Cerebellum (tissue), 4 donors: ENCODE measurements at places on chromosomes 12 and 14.

DNA sequence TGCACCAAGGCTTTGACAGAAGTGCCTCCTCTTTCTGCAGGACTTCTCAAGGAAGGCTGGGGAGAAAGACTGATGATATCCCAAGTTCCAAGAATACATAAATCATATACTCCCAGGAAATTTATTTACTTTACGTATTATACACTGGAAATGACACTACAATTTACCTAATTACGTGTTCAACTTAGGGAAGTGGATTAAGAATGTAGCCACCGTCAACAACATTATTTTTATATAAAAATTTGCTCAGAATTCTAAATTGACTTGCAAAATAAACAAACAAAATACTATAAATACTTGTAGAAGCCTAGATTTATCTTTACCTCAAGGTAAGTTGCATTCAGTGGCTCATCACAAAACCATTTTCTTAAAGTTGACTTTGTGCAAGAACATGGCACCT, 18.9 kb downstream of the TSPAN19 start:
- DNase-seq, result no peak

- DNase-seq, result peak; percentile 79
Measured at GRCh38 chr12:116361414-116362223, 84.1 kb upstream of the MED13L start.

DNA sequence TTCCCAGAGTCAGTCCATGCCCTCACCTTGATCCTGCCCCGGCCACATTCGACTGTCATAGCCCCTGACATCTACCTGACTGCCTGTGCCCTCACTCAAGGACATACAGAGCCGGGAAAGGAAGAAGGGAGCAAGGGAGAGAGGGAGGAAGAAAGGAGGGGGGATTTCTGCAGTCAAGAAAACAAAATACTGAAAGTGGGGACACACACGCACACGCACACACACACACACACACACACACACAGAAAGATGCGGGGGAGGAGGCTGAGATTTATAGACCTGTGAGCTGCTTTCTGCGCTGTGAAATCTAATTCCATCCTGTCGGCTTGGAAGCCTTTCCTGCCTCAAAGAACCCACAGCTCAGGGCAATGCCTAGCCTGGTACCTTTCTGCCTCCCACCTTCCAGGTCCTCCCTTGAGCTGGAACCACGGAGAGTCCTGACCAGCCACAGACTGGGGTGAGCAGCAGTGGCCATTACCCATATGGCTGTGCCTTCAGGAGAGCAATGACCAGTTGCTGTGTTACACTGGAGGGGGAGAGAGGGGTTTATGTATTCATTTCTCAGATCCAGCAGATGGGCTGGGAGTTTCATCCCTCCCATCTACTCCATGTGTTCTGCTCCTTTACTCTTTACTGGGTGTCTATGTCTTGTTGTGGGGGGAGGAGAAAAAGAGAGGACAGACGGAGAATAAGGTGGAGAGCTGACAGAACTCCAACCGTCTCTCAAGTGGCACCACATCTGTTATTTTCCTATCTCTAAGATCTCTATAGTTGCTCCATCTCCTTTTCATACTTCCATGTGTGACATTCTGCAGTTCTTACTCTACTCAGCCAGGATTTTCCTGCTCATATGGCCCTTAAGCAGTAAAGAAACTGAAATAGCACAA, 12.9 kb downstream of the C14orf93 start:
- no peak for DNase-seq

GRCh38 chr12:130097798-130098255, 64.4 kb upstream of the FZD10 start:
- peak; percentile 28 for DNase-seq

GRCh38 chr12:29879606-29880308, 96.0 kb upstream of the TMTC1 start:
- DNase-seq, result no peak

GRCh38 chr12:5480938-5481303, 49.0 kb downstream of the NTF3 start:
- no peak for DNase-seq

- peak; percentile 11 for DNase-seq
Measured at GRCh38 chr14:95098984-95099599, 58.2 kb downstream of the DICER1 start.

- no peak for DNase-seq
Measured at GRCh38 chr12:89893972-89894706, 185.5 kb upstream of the ATP2B1 start.

GRCh38 chr14:47590767-47591495, 84.5 kb downstream of the MDGA2 start:
- DNase-seq, result no peak

DNA sequence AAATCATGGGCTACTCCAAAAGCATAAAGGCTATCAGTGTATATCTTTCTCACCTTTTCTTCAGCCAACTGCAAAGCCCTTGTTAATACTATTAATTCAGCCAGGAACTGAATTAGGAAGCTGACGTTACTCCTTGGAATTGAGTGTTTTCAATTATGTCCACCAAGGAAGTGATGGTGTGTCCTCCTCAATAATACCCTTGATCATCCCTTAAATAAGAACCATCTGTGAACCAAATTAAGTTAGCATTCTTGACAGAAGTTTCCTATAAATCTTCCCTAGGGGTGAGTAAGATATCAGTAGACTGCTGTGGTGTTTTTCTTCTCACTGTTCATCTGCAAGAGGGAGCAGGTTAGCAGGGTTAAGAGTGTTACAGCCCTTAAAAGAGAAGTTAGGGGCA, 252.3 kb upstream of the AVPR1A start:
- no peak for DNase-seq

GRCh38 chr14:99395909-99396530, 84.6 kb downstream of the SETD3 start:
- DNase-seq, result no peak

- DNase-seq, result no peak
Measured at GRCh38 chr14:73723797-73724661, 9.8 kb upstream of the PNMA1 start.

- DNase-seq, result no peak
Measured at GRCh38 chr14:24958271-24958670, 91.7 kb downstream of the STXBP6 start.

- no peak for DNase-seq
Measured at GRCh38 chr14:42140831-42141279, 534.2 kb downstream of the LRFN5 start.

GRCh38 chr14:34299360-34299759, 162.7 kb downstream of the SPTSSA start:
- no peak for DNase-seq

DNA sequence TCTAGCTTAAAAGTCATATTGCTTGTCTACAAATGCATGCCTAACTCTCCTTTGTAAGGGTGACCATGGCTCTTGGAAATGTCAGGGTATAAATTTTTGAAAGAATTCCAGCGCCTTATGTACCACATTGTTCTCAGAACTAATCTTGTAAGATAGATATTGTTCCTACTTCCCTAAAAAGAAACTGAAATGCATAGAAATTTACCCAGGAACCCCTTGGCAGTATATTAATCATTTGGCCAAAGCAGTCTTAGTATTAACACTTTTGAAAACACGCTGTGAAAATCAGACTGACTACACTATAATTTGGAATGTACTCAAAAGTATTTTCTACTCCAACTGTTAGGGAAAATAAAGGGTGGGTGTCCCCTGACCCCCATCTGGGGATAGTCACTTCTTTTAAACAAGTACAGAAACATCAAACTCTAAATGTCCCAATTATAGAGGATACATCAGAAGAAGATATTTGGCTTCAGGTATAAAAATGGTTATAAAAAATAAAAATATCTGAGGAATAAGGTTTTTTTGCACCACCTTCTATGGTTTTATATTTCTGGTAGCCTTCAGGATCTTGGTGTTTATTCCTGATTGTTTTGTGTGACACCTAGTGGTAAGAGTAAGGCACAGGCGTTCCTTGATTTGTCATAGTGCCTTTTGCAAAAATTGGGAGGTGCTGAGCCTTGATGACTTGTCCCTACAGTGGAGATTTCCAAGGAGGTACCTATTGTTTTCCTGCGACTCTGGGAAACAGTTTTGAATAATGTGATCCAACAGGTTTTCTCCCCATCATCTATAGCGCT, 2.2 kb upstream of the NFKBIA start:
- DNase-seq, result peak; percentile 83

GRCh38 chr12:132318618-132319033, 10.8 kb downstream of the GALNT9 start:
- no peak for DNase-seq

DNA sequence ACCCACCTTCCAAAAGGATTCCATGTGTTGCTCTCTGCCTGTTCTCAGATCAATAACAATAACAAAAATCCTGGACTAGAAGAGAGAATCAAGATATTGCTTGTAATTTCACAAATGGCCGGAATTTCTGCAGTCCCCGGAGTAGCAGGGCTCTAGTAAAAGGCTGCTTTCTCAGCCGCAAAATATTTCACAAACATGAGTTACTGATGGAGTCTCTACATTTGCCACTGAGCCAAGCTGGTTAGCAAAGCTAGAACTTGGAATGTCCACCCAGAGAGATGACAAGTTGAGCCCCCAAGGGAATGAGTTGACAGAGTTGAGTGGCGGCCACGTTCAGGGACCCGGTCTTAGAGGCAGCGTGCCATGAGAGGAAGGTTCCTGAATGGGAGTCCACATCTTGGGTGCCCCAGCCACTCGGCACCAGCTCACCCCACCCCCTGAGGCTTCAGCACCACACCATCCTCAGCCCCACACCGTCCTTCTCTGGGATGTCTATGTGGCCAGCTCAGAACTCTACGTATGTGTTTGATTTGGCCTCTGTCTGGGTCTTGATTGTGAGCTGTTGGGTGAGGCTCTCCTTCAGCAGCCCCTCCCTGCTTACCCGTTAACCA, 15.9 kb downstream of the FBLN5 start:
- DNase-seq, result no peak

- DNase-seq, result no peak
Measured at GRCh38 chr12:43883748-43884147, 47.9 kb downstream of the TMEM117 start.
